ENCODE measurements at places on chromosomes 12 and 14. TPM values are rescaled to one million over a fixed set of nuclear protein-coding genes. Genes with fewer than 3 reads are reported as not detected.

TAS2R20 gene
- total RNA-seq: 1.8 TPM

PAWR gene
- total RNA-seq: 78.9 TPM

CEP290 gene
- 21.4 TPM for total RNA-seq

RTL1 gene
- total RNA-seq: not detected

NR1H4 gene
- not detected for total RNA-seq

ADAM21 gene
- 0.14 TPM for total RNA-seq

PLEK2 gene
- 2.0 TPM for total RNA-seq

INSM2 gene
- total RNA-seq: not detected

TSHR gene
- 0.63 TPM for total RNA-seq

RIPK3 gene
- 17.9 TPM for total RNA-seq

RAPGEF3 gene
- total RNA-seq: 77.4 TPM

SERPINA12 gene
- total RNA-seq: not detected

E2F7 gene
- not detected for total RNA-seq

LIMA1 gene
- 194 TPM for total RNA-seq

LYSET gene
- 3.2 TPM for total RNA-seq

KLRC2 gene
- not detected for total RNA-seq

PPM1H gene
- 9.1 TPM for total RNA-seq

RNU7-1 gene
- not detected for total RNA-seq

ASCL1 gene
- not detected for total RNA-seq

KIF26A gene
- 3.9 TPM for total RNA-seq

KRT72 gene
- not detected for total RNA-seq

ISM2 gene
- not detected for total RNA-seq

FAM90A1 gene
- not detected for total RNA-seq

MUCL1 gene
- total RNA-seq: not detected

GLI1 gene
- 1.7 TPM for total RNA-seq

ARHGAP9 gene
- 32.0 TPM for total RNA-seq

SMCO3 gene
- total RNA-seq: 0.49 TPM

BBOF1 gene
- 4.7 TPM for total RNA-seq

DYRK4 gene
- total RNA-seq: 30.5 TPM

Data from thoracic aorta (tissue), 2 donors.